GM23248 (cell line): ENCODE measurements at places on chromosomes 2 and 18.

DNA sequence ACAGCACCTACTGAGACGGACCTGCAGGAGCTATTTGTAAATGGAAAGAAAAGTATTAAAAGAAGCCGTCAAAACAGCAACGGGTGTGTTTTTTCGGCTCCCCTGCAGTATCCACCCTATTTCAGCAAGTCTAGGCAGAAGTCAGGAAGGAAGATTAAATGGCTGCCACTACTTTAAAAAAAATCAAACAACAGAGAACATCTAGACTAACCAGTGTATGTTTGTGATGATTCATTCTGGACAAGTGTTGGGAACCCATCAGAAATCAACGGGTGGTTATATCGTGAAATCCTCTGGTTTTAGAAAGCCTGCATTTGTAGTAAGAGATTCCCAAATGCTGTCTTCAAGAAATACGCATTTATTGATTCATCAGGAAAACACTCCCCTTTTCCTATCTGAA is 9.0 kb downstream of the PMAIP1 start:
- DNase-seq = no peak

DNA sequence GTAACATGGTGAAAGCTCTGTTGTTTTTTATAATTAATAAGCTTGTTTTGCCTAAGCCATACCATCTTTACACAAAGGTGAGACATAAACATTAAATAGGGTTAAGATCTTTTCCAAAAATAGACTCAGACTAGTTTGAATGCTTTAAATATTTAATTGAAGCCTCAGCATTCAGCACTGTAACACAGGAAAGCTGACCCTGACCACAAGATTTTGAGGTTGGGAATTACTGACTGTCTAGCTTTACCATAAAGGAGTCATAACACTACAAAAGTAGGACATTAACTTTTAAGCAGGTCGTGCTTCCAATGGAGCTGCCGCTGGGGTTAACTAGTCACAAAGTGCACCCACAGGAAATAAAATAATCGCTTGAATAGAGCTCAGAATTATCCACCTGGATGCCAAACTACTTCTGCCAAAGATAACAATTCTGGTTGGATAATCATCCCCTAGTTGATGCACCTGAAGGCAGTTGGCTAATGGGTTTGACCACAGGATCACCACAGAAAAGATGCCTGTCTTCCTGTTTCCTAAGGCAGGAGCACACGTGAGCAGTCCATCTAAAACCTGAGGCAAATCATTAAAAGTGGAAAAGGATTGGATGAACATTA is 106.2 kb downstream of the COBLL1 start:
- peak; percentile 10 for DNase-seq

DNA sequence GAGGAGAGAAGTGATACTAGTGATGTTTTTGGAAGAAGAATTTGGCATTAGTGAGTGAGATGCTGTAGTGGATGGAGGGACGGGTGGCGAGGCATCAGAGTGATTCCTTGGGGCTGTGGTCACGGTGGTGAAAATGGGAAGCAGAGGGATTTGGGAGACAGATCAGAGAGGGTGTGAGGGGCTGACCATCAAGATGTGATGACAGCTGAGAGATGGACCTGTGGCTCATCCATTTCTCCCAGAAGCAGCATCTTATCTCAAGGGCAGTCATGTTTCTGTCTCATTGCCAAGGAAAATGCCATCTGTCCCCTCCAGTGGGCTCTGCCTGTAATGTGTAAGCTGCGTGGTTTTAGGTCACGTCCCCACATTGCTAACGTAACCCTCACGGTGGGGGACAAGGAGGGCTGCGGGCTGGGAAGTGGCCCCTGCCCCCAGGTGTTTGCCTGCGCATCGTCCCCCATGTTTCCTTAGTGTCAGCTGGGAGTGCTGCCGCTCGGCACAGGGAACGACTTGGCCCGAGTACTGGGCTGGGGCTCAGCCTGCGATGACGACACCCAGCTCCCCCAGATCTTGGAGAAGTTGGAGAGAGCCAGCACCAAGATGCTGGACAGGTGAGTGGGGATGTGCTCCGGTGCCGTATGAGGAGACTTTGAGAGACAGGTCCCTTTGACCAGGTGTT is 91.0 kb downstream of the DGKD start:
- no peak for DNase-seq

DNA sequence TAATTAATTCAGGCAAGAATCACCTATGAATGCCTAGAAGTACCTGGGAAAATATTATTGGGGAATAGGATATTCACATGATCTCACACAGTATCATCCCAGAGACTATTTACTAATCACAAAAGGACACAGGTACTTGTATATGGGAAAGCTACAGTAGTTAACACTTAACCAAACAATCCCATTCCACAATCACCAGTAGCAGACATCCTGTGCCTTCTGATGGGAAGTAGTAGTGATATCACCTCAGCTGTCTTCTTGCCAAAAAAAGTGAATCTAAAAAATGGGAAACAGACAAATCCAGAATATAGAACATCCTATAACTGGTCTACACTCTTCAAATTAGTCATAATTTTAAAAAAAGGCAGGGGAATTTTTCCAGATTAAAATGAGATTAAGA is 75.6 kb upstream of the CCDC150 start:
- no peak for DNase-seq

- peak; percentile 93 for DNase-seq
Observed at GRCh38 chr2:177245010-177245422, 19.5 kb downstream of the NFE2L2 start.

- DNase-seq = no peak
Observed at GRCh38 chr2:150001788-150002187, 414.2 kb upstream of the MMADHC start.

- DNase-seq = no peak
Observed at GRCh38 chr18:57869221-57869620, 66.1 kb upstream of the ATP8B1 start.

- DNase-seq = no peak
Observed at GRCh38 chr2:31237348-31238017, 3.5 kb downstream of the EHD3 start.

DNA sequence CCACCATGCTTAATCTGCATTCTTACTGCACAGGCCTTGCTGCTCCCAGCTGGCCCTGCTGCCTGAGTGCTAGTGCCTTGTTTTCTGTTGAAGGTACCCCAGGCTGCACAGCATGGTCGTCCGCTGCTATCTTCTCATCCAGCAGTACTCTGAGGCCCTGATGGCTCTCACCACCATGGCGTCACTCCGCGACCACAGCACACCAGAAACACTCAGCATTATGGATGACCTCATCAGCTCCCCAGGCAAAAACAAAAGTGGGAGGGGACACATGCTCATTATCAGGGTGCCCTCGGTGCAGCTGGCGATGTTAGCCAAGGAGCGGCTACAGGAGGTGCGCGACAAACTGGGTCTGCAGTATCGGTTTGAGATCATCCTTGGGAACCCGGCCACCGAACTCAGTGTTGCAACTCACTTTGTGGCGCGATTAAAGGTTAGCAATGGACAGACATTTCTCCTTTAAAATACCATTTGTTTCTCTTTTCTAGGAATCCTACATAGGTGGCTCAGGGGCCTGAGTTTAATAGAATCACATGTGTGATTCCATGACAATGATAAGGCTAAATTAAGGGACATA is 110.5 kb downstream of the ESCO1 start:
- DNase-seq = no peak

- DNase-seq = peak; percentile 49
Observed at GRCh38 chr18:34970106-34970505, 71.1 kb upstream of the MAPRE2 start.

GRCh38 chr2:45494275-45494977 is 116.6 kb downstream of the SRBD1 start:
- DNase-seq = peak; percentile 81

GRCh38 chr2:9819551-9819950 is 23.7 kb upstream of the TAF1B start:
- no peak for DNase-seq

- DNase-seq = no peak
Observed at GRCh38 chr18:3211236-3211992, 8.4 kb downstream of the MYOM1 start.

DNA sequence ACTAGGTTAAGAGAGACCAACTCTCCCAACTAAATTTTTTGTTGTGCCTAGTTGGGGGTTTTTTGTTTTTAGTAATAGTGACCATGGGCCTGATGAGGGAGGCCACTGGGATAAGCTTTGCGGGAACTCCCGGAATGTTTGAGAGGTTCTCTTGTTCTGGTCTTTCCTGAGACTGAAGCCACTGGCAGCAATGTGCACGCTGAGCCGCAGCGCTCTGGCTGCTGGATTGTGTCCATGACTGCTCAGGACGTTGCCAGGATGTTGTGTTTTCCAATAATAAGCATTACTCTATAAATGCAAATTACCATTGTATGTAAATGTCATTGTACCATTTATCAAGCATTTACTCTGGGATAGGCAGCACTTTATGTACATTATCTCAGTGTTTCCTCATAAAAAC is 126.1 kb downstream of the GALNT1 start:
- no peak for DNase-seq

GRCh38 chr2:199468561-199469513 is 11.1 kb upstream of the SATB2 start:
- DNase-seq = no peak

DNA sequence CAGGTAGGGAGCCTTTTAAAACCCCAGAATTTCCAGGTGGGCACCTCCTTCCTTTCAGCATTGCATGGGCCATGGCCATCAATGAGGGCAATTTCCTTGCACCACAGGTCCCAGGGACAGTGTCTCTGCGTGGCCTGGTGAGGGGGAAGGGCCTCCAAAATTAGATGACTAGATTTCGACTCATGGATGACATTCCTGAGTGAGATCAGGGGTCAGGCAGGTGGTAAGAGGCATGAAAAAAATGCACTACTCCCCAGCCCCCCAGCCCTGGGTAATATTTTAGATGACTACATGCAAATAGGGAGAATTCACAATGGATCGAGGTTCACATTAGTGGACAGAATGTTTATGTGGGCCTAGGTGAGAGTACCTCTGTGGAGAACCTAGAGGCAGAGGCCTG is 19.0 kb upstream of the IGFBP5 start:
- DNase-seq = peak; percentile 60

GRCh38 chr2:120293096-120294007 is 40.7 kb downstream of the RALB start:
- no peak for DNase-seq

GRCh38 chr18:26225022-26225693 is 1.1 kb upstream of the TAF4B start:
- peak; percentile 13 for DNase-seq

GRCh38 chr2:99636144-99637034 is 146.6 kb upstream of the REV1 start:
- DNase-seq = peak; percentile 16
